ENCODE measurements at places on chromosomes 11 and 22.

DNA sequence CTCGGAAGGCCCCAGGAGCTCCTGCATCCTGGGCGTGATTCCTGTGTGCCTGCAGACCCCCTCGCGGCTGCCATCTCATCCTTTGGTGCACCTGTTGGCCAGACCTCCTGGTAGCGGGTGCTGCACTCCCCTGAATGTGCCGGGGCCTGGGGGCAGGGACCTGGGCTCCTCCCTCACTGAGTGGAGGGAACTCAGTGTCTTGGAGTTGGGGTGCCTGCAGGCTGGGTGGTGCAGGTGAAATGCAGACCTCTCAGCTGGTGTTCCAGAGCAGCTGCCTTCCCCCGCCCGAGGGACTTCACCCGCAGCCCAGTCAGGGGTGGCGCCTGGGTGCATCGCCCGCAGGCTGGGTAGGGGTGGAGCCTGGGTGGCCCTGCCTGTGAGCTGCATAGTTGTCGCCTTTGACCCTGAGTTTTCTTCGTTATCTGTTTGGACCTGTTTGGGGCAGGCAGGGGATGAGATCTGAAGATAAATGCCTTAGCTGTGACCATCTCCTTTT, 31.4 kb downstream of the LRP5 start:
- no peak for DNase-seq

- peak; percentile 56 for DNase-seq
These were observed 72.6 kb upstream of the TCF20 start for GRCh38 chr22:42343121-42343454.

GRCh38 chr11:83046621-83047172, 25.0 kb downstream of the RAB30 start:
- no peak for DNase-seq

- peak; percentile 96 for DNase-seq
These were observed at the start of gene CCDC85B for GRCh38 chr11:65890324-65891218. Gene CCDC85B (plus strand): TSS chr11:65890673. CDS start chr11:65890784, 111 bp downstream.

DNA sequence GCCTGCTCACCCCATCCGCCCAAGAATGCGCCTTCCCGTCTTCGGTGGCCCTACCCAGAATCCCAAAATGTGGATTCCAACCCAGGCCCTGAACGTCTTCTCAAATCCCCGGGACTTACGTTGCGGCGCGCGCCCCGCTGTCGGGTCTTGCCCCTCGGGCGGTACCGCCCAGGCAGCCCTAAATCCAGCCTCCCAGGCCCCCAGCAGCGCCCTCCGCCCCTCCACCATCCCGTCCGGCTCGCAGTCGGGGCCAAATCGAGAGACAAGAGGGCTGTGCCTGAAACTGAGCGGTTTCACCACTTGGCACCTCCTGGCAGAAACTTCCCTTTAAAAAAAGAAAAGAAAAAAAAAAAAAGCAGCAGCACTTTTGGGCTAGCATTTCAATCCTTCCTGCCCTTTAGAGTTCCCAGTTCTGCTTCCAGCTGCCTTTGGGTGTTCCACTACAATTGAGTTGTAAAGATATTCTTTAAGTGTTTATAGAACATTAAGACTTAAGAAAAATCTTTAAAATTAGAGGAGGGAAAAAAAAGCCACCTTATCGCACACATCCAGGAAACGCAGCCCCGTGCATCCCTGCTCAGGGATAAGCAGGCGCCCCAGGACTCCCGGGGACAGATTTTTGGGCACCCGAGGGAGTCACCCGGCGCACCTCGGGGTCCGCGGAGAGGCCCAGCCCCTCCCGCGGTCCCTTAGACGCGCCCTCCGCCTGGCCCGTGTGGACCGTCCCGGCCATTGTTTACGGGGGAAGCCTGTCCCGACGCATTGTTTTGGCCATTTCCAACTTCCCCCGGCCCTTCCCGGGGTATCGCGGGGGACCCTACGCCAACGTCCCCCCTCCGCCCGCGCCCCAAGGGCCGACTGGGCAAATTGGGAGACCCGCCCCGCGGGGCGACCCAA, 57.6 kb downstream of the KCNJ4 start:
- no peak for DNase-seq

DNA sequence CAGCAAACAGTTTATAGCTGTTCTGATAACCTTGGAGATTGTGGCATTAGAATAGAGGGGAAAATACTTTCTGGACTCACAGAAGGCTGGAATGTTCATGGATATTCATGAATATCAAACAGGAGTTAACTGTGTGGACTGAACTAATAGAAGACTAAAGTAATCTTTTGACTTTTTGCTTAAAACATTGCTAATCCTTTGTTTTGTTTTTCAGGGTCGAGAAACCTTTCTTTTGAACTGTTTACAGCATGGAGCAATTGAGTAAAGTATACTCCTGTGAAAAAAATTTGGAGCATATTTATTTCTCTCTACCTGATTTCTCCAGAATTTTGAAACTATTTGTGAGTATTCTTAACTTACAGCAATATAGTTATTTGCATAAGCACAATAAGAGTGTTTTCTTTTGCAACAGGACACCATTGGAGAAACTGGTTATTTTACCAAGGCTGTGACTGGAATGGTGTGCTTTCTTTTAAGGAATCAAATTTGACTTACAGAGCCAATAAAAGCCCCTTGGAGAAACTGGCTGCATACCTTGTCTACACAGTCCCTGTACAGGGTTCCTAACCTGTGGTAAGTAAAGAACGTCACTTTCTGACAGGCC, 821.6 kb downstream of the TBC1D22A start:
- DNase-seq, result no peak

- DNase-seq, result no peak
These were observed 41.6 kb upstream of the PHF21B start for GRCh38 chr22:45051419-45051818.

DNA sequence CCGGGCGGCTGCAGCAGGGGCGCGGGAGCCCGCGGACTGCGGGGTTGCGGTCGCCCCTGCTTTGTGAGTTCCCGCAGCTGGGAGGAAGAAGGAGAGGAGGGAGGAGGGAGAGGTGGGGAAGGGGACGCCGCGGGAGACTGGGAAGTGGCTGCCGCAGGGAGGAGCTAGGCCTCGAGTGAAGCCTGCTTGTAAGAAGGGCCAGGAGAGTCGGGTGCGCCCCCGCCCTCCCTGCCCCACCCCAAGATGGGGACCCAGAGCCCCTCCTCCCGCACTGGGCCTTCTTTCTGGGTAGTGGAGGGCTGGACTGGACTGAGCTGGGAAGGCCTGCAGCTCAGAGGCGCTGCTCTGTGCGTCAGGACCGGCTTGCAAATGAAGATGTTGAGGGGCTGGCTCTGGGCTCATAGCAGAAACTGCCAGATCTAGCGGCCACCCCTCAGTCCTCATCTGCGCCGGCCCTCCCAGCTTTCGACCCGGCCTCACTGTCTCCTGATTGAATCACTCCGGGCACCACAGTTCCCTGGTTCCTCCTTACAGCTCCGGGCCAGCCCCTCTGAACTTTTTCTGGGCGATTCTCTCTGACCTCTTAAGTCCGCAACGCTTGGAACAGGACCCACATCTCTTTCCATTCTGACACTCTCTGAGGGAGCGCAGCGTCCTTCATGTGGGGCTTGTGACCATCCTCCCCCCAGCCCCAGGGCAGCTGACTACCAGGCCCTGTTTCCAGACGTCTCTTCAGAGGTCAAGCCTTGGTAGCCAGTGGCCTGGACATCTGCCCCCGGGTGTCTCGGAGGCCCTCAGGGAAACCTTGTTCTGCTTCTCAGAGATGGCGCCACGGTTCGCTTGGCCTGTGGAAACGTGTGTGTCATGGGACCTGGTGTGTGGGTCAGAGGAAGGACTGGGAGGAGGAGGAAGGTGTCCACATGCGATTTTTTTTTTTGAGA, 21.9 kb downstream of the SERPINH1 start:
- peak; percentile 82 for DNase-seq

- no peak for DNase-seq
These were observed 3.9 kb upstream of the BIRC3 start for GRCh38 chr11:102313238-102313940.

- no peak for DNase-seq
These were observed 369.3 kb downstream of the CADM1 start for GRCh38 chr11:115134926-115135325.

- peak; percentile 59 for DNase-seq
These were observed 77.2 kb upstream of the CD44 start for GRCh38 chr11:35061516-35062440.

DNA sequence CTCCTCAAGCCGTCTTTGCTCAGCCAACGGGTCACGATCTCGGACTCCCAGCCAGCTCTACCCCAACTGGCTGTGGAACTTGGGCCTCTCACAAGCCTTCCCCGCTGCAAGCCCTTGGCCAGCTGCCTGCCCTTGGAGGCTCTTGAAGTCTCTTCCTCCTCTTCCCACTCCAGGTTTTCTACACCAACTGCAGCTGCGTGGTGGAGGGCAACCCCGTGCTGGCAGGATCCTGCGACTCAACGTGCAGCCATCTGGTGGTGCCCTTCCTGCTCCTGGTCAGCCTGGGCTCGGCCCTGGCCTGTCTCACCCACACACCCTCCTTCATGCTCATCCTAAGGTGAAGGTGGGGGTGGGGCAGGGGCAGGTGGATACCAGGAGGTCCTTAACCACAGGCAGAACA, 40.5 kb upstream of the TPBGL start:
- peak; percentile 29 for DNase-seq

- no peak for DNase-seq
These were observed 51.3 kb downstream of the PRDM10 start for GRCh38 chr11:129951201-129951865.

DNA sequence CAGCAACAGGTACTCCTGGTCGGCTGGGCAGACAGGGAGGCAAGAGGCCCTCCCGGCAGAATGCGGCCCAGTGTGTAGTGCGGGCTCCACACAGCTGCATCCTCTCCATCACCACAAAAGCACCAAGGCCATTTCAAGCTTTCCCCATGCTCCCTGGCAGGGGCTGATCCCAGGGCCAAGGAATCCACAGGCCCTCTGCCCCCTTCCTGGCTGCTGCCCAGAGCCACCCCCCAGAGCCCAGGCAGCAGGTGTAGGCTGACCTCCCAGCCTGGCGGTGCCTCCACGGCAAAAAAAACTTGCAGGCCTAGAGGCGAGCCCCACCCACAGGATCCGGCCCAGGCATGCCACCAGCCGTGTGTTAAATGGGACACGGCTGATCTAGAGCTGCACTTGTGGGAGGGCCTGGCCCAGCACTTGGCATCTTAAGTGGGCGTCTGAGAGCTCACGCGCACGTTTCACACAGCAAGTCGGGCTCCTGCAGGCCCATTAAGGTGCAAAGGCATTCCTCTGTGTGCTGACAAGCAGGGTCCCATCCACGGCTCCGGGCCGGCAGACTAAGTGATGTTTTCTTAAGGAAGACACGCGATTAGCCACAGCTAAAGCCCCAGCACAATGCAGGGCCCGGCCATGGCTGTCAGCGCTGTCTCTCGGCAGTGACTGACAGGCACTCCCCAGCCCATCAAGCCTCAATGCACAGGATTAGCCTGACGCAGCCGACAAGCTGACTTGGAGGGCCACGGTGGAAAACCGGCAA, 19.8 kb upstream of the GNB1L start:
- DNase-seq, result no peak

GRCh38 chr22:46737105-46737975, 712 bp downstream of the CERK start:
- DNase-seq, result no peak

GRCh38 chr11:1162138-1162475, 4.4 kb downstream of the MUC5AC start:
- DNase-seq, result no peak

DNA sequence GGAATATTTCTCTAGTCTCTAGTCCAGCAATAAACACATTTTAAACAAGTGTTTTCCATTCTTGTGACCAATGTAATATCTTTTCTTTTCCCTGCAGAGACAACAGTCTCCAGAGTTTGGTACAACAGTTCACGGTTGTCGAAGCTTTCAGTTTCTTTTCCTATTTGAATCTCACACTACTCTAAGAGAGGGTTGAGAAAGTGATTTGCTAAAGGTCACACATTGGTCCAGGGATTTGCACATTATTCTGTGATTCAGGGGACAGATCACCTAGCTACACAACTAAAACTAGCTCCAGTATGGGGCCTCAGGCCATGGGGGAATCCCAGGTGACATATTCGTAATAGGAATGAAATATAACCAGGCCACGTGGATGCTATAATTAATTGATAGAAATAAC, 132.5 kb downstream of the HIPK3 start:
- no peak for DNase-seq

DNA sequence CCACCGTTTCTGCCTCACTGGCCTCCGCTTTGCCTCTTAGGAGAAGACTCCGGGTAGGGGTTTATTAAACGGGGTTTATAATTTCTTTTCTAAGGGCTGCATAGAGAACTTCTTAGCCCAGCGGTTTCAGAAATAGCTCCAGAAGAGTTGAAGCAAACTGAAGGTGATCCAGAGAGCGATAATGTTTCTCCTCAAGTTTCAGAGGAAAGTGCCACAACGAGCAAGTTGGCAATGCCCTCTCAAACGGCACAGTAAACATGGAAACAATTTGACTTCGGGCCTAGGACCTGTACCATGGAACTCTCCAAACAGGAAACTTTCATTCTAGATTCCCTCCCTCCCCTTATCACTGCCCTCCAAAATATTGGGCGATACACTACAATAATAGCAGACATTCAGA, 1.0 kb downstream of the ADSL start:
- DNase-seq, result no peak

GRCh38 chr11:119518746-119519730, 96.1 kb upstream of the THY1 start:
- DNase-seq, result peak; percentile 83

- DNase-seq, result no peak
These were observed 10.9 kb upstream of the DCHS1 start for GRCh38 chr11:6666302-6667183.

DNA sequence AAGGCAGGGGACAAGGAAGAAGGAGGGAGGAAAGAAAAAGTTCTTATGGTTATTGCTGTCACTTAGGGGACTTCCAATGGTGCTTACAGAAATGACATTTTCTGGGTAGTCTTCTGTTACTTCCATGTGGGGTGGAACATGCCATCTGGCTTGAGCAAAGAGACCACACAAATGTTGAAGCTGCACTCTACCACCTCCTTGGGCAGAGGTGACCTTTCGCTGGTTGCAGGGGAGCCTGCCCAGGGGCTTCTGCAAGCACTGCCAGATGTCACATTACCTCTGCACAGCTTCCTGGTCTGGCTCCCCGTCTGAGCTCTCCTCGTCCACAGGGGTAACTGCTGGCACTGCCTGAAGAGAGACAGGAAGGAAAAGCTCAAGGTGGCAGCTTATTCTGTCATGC, 32.6 kb upstream of the APOA1 start:
- no peak for DNase-seq

GRCh38 chr11:27171376-27171958, 130.9 kb downstream of the BBOX1 start:
- DNase-seq, result no peak

DNA sequence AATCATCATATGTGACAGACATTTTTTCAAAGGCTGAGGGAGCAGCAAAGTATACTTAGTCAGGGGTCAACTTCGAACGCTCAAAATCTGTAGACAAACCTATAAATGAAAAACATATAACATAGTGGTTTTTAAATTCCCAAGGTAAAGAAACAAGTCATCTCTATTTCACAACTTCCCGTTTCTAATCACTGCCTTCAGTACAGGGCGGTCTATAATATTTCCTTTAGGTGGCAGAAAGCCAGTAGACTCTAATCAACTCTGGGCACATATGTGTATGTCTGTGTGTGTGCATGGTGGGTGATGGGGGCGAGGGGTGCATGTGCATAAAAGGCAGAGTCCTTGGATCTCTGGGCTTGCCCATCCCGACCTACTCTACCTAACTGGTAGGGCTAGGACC, 55.0 kb upstream of the ARFGAP3 start:
- no peak for DNase-seq

GRCh38 chr22:30743257-30744020, 48.8 kb downstream of the OSBP2 start:
- no peak for DNase-seq

GRCh38 chr11:39192671-39193070, 2266.8 kb downstream of the LRRC4C start:
- no peak for DNase-seq

Data from NCI-H1092 treated with DMSO at 0.1 percent for 48 hours (cell line).